ENCODE measurements at places on chromosomes 6 and 20. TPM values are rescaled to one million over a fixed set of nuclear protein-coding genes. Genes with fewer than 3 reads are reported as not detected.

Gene FRS3
- total RNA-seq = 4.6 TPM

- H3K4me1 ChIP-seq = no peaks in the 10 kb centered on the region
- DNase-seq = no peak
- no peaks in the 10 kb centered on the region for H3K36me3 ChIP-seq
- H3K27me3 ChIP-seq = no peaks in the 10 kb centered on the region
These were observed 325.5 kb upstream of the KCNQ5 start for GRCh38 chr6:72296375-72296774.

DNA sequence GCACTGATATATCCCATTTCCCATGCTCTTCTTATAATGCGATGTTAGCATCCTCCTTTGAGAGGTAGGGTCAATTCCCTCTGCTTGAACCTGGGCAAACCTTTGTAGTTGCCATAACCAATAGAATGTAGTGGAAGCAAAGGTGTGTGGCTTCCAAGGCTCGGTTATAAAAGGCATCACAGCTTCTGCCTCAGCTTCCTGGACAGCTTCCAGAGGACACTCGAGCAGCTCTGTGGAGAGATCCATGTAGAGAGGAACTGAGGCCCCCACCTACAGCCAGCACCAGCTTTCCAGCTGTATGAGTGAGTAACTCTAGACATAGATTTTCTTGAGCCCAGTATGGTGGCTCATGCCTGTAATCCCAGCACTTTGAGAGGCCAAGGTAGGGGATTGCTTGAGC lies 36.7 kb downstream of the FGD2 start:
- no peak for DNase-seq
- H3K27me3 ChIP-seq = no peaks in the 10 kb centered on the region
- H3K27ac ChIP-seq = no peak overlapping the region
- peaks cover 22% of the 10 kb centered on the region for H3K4me1 ChIP-seq

- no peaks in the 10 kb centered on the region for H3K4me1 ChIP-seq
- no peaks in the 10 kb centered on the region for H3K36me3 ChIP-seq
- no peak for DNase-seq
- no peaks in the 10 kb centered on the region for H3K27me3 ChIP-seq
- H3K4me3 ChIP-seq = no peak overlapping the region
- no peak overlapping the region for H3K27ac ChIP-seq
These were observed 376.4 kb downstream of the CDH4 start for GRCh38 chr20:61628480-61628879.

DNA sequence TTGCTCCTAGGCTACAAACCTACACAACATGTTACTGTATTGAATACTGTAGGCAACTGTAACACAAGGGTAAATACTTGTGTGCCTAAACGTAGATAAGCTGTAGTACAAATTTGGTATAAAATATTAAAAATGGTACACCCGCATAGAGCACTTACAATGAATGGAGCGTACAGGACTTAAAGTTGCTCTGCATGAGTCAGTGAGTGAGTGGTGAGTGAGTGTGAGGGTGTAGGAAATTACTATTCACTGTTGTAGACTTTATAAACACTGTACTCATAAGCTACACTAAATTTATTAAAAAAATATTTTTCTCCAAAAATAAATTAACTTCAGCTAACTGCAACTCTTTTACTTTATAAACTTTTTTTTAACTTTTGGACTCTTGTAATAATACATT lies 391.6 kb downstream of the ADGRB3 start:
- no peaks in the 10 kb centered on the region for H3K27me3 ChIP-seq
- no peaks in the 10 kb centered on the region for H3K4me1 ChIP-seq
- no peak overlapping the region for H3K27ac ChIP-seq
- H3K4me3 ChIP-seq = no peak overlapping the region
- no peak for DNase-seq

- no peak overlapping the region for H3K27ac ChIP-seq
- H3K4me1 ChIP-seq = no peaks in the 10 kb centered on the region
- H3K4me3 ChIP-seq = no peak overlapping the region
- no peak for DNase-seq
- H3K36me3 ChIP-seq = no peaks in the 10 kb centered on the region
These were observed 370.3 kb downstream of the CD109 start for GRCh38 chr6:74066168-74066871.

DNA sequence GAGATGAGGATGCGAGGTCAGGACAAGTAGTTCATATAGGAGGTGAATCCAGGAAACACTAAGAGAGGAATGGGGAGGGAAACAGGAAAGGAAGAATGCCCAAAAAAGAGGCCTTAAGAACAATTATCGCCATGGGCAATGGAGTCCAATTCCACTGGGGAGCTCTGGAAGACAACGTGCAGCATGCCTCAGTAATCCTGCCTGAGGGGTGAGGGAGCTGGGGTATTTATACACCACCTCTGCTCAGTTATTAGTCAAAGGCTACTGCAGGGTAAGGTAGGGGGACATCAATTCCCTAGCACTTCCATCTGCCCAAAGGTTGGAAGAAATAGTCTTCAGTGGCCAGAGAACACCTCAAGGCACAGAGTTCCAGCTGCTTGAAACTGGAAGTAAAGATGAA lies 96.4 kb downstream of the ZNF217 start:
- no peaks in the 10 kb centered on the region for H3K36me3 ChIP-seq
- no peak for DNase-seq
- no peaks in the 10 kb centered on the region for H3K4me1 ChIP-seq
- no peak overlapping the region for H3K27ac ChIP-seq

Gene CD109
- total RNA-seq = 0.75 TPM

Gene ERVFRD-1
- not detected for total RNA-seq

DNA sequence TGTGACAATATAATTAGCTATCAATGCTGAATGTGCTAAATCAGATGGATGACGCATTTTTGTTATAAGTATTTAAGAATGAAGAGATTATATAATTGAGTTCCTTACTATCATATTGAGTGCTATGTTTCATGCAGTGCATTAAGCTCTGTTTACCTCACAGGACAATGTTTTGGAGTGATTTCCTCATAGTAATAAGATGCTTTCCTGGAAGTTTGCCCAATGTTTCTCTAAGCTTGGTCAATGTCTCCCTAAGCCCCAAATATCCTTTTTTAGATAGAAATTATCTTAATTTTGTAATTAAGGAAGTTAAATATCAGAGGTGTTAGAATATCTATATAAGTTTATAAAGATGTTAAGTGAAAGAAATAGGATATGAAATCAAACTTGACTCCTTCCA lies 489.6 kb downstream of the MMUT start:
- H3K27me3 ChIP-seq = no peaks in the 10 kb centered on the region
- H3K27ac ChIP-seq = no peak overlapping the region
- H3K36me3 ChIP-seq = no peaks in the 10 kb centered on the region
- H3K4me1 ChIP-seq = no peaks in the 10 kb centered on the region

DNA sequence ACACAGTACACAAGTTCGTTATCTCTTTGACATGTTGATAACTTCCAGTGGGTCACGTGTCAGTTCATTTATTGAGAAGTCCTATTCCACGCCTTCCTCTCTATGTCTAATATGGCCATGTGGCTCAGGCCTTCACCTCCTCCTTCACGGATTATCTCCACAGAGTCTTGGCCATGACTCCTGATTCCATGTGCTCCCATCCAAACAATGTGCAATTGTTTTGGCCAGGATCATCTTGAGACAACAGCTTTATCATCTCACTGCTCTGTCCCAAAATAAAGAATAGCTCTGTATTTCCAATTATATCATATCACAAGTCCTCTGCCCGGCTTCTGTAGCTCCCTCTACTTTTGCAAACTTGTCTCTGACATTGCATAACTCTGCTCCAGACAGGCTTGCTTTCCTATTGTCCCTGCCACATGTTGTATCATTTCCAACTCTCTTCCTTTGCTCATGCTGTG lies 11.1 kb upstream of the TXNDC5 start:
- no peak overlapping the region for H3K27ac ChIP-seq
- H3K27me3 ChIP-seq = peaks cover 4% of the 10 kb centered on the region
- DNase-seq = no peak
- H3K4me3 ChIP-seq = no peak overlapping the region

DNA sequence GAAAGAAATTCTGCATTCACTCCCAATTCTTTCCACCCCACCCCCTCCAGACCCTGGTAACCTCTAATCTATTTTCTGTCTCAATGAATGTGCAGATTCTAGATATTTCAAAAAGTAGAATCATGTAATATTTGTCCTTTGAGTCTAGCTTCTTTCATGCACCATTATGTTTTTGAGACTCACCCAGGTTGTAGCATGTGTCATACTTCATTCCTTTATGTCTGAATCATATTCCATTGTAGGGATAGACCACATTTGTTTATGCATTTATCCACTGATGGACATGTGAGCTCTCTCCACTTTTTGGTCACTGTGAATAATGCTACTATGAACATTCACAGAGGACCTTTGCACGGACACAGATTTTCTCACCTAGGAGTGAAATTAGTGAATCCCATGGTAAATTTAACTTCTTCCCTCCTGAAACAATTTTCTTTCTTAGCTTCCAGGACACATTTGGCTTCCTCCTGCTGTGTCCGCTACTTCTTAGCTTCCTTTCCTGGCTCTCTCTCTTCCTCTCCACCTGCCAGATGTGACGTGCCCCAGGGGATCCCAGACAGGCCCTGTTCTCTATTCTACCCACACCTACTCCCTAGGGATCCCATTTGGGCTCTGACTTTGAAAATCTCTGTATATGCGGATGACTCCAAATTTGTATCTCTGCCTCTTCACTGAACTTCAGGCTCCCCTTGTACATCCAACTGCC lies 24.1 kb upstream of the ARFGEF2 start:
- H3K27me3 ChIP-seq = no peaks in the 10 kb centered on the region
- no peak overlapping the region for H3K27ac ChIP-seq
- no peaks in the 10 kb centered on the region for H3K4me1 ChIP-seq
- no peak for DNase-seq
- H3K36me3 ChIP-seq = no peaks in the 10 kb centered on the region
- H3K4me3 ChIP-seq = no peak overlapping the region

Gene GNMT
- 1.2 TPM for total RNA-seq

Gene TXLNB
- 0.17 TPM for total RNA-seq

Gene SYNDIG1
- total RNA-seq = not detected

Gene MOG
- total RNA-seq = not detected

- no peak overlapping the region for H3K27ac ChIP-seq
- no peak for DNase-seq
- no peaks in the 10 kb centered on the region for H3K27me3 ChIP-seq
These were observed 7.7 kb downstream of the TREML2 start for GRCh38 chr6:41193171-41193734.

- H3K4me3 ChIP-seq = no peak overlapping the region
- H3K27ac ChIP-seq = no peak overlapping the region
- DNase-seq = no peak
- H3K36me3 ChIP-seq = no peaks in the 10 kb centered on the region
These were observed 718.8 kb upstream of the FLRT3 start for GRCh38 chr20:15056246-15056645.

- peaks cover 15% of the 10 kb centered on the region for H3K4me1 ChIP-seq
- DNase-seq = no peak
- peak overlapping the region; percentile 81 for H3K4me3 ChIP-seq
- H3K27me3 ChIP-seq = no peaks in the 10 kb centered on the region
These were observed 1.9 kb upstream of the CDYL start for GRCh38 chr6:4774296-4774695.

DNA sequence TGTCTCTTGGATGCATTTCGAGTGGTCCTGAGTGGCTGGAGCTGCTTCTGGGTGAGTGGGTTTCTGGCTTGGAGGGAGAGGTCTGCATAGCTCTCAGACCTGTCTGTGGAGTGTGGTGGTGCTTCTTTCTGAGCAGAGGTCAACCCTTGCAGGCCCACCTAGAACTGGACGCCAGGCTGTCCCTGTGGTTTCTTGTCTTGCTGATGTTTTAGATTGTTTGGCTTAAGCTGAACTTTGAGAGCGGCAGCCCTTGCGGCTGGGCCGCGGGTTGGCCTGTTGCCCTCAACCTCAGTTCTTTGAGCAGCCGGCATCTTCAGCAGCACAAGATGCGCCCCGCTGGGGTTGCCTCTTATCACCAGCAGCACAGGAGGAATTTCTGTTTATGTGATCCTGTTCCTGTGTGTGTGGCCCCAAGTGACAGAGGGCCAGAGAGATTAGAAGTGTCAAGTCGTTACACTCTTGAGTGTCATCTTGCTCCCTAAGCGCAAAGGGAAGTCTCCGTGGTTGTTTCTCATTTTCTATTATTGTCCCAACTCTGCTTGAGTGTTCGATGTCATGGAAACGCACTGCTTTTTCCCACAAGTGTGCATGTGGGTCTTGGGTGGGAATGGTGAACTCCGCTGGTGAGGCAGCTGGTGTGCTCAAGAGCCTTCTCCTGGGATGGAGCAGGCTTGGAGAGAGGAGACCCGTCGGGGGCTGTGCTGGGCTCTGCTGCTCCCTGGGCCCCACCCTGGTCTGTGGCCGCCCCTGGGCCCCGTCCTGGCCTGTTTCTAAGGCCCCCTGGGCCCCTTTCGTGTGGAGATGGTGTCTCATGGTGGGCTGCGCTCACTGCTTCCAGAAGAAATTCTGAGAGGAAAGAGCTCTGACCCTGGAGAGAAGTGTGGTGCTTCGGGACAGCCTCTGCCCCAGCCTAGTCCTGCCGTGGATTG lies 20.1 kb upstream of the SLC22A1 start:
- peaks cover 64% of the 10 kb centered on the region for H3K36me3 ChIP-seq
- H3K4me3 ChIP-seq = no peak overlapping the region
- DNase-seq = no peak
- no peak overlapping the region for H3K27ac ChIP-seq

DNA sequence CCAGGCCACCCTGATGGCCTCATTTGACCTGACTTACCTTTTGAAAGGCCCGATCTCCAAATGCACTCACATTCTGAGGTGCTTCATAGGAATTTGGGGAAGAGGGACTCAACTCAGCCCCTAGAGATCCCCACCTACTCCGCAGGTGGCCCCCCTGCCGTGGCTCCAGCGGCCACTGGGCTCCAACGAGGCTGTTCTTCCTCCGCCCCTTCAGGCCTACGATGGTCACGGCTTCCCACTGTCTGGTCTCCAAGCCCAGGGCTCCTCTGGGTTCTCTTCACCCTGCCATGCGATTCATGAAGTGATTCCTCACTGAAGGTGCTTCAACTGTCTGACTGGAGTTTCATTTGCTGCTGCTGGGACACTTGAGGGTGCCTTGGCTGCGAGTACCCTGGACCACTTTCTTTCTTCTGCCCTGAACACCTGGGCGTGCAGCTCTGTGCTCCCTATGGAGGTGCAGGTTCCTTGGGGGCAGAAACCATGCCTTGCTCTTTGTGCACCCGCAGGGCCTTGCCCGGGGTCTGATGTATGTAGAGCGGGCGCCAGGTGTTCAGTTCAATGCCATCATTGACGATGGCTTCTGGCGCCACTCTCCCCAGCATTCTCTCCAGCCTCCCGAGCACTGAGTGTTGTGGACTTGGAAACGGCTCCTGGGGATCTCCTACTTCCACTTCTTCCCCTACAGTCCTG lies 10.0 kb upstream of the DUSP22 start:
- no peak overlapping the region for H3K27ac ChIP-seq
- no peak for DNase-seq
- no peaks in the 10 kb centered on the region for H3K27me3 ChIP-seq
- peaks cover 3% of the 10 kb centered on the region for H3K4me1 ChIP-seq
- H3K36me3 ChIP-seq = no peaks in the 10 kb centered on the region

Gene MYL9
- total RNA-seq = not detected

Gene GHRH
- not detected for total RNA-seq

DNA sequence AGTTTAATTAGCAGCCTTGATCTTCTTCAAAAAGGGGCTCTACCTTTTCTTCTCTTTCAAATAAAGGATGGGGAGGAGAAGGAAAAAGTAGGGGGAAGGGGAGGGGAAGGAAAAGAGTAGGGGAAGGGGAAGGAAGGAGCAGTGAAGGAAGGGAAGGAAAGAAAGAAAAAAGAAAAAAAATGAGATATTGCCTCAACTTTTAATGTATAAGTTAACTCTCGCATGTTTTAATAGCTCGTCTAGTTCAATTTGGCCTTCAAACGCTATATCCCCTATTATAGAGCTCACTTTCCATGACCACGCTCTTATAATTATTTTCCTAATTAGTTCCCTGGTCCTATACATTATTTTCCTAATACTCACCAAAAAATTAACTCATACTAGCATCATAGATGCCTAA lies 11.9 kb upstream of the RIPOR2 start:
- H3K36me3 ChIP-seq = peaks cover 25% of the 10 kb centered on the region
- peaks cover 47% of the 10 kb centered on the region for H3K4me1 ChIP-seq
